ENCODE measurements at places on chromosomes 11 and 22. TPM values are rescaled to one million over a fixed set of nuclear protein-coding genes. Genes with fewer than 3 reads are reported as not detected.

ACRV1 gene
- total RNA-seq = 0.55 TPM

TBX1 gene
- 5.9 TPM for total RNA-seq

TUBGCP6 gene
- 62.0 TPM for total RNA-seq

MS4A7 gene
- total RNA-seq = not detected

GRCh38 chr22:36546092-36546804 lies 17.3 kb upstream of the EIF3D start:
- peak; percentile 27 for DNase-seq

DNA sequence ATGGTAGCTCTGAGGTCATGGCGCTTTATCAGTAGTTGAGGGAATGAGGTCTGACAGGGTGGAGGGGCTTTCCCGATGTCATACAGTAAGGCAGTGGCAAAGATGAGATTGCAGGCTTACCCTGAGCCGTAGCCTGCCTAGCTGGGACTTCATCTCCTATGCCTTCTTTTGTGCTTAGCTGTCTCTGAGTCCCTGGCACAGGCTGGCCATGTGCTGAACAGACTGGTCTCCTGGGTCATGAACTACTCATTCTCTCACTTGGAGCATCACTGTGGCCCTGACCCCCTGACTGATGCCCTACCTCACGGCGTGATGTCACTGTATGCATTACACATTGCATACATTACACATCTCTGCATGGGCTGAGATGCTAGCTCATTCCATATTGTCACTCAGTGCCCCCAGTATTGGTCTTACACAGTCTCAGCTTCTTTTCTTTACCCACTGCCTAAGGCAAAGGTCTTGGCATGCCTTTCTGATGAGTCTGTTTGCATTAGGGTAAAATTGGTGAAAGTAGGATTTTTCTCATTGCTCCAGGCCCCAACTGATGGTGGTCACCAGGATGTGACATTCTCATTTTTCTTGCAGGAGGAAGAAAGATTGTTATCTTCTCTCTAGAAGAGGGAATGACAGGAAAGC lies 389.4 kb upstream of the CADM1 start:
- no peak for DNase-seq

DNA sequence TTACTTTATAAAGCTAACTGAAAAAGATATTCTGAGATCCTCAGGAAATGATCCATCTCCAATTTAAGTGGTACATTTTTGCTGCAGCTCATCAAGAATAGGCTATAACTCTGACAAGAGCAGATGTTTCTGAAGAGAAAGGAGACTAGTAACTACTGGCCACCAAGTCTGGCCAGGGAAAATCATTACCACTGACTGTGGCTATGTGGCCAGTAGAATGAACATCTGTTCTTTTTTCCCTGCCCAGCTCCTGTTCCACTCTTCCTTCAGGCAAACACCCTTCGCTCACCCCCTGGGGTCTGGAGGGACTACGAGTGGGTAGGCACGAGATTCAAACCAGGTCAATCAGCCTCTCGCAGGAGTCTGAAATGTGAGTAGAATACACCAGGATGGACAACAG lies 23.9 kb downstream of the TMEM123 start:
- DNase-seq = no peak

DNA sequence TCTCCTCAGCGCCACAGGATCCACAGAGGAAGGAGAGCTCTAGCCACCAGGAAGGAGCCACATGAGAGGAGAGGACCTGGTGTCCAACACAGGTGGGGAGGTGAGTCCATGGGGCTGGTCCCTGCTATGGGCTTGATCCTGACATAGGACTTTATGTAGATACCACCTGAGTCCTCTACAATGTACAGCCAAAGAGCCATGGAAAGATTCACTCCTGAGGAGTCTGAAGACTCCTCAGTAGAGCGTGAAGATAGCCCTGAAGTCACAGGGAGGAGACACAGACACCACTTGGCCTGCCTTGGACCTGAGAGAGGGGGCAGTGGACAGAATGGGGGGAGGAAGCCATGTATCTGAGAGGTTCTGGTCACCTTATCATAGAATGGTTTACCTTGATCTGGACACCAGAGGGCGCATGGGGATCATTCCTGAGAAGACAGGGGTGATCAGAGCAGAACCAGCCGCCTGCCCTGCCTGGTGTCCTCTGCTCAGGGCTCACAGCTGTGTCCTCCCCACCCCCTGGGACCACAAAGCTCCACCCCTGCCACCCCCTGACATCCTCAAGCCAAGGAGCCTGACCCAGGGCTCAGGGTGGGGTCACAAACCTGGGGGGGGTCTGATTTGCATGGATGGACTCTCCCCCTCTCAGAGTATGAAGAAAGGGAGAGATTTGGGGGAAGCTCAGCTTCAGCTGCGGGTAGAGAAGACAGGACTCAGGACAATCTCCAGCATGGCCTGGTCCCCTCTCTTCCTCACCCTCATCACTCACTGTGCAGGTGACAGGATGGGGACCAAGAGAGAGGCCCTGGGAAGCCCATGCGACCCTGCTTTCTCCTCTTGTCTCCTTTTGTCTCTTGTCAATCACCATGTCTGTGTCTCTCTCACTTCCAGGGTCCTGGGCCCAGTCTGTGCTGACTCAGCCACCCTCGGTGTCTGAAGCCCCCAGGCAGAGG lies 77.0 kb downstream of the ZNF280B start:
- peak; percentile 51 for DNase-seq

DNA sequence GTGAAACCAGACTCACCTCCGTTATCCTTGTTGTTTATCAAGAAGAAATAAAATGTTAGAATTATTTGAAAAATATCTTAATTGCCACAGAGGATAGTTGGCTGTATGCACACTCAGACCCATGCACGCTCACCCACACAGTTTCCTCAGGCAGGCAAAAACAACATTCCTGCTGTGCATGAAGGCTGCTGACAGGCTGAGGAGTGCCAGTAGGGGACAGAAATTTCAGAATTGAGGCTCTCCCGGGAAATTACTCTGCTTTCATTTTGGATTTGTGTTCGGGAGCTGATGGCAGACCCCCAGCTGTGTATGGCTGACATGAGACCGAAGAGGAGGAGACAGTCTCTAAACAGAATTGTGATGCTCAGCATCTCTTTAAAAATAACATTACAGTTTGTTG lies 87.5 kb downstream of the AMOTL1 start:
- no peak for DNase-seq

DNA sequence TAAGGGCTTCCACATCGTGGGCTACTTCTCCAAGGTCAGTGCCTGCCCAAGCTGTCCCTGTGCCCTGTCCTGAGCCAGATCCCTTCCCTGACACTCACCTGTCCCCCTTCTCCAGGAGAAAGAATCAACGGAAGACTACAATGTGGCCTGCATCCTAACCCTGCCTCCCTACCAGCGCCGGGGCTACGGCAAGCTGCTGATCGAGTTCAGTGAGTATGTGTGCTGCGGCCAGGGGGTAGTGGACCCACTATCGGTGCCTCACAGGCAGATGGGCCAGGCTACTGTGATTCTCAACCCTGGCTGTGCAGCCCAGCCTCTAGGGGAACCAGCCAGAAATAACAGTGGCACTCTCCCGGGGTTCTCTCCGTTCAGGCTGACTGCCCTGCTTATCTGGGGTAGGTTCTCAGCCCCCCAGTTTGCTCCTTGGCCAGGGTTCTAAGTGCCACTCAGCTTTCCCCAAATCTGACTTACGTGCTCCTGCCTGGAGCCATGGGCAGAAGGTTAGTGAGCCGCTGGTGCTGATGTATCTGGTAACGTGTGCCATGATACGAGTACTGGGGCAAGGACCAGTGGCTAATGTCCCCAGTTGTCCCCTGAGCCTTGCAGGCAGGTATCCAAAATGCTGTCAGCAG lies 3.7 kb downstream of the RNASEH2C start:
- DNase-seq = no peak

DNA sequence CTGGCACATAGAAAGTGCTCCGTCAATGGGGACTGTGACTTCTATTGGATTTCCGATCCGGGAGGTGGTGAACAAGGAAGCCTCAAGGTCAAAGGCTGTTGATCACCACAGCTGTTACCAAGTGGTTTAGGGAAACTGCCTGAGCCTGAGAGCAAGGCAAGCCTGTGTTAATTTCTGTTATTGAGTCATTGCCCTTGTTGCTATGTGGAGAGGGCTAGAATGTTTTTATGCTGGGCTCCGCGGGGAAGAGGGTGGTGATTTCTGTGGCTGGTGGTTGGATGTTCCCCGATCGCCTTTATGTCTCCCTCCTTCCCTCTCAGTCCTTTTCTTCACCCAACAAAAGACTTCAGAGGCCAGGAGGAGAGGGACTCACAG lies 108.5 kb upstream of the ALX4 start:
- DNase-seq = no peak

- DNase-seq = no peak
These were observed 45.8 kb downstream of the LRRC32 start for GRCh38 chr11:76624500-76625379.

- no peak for DNase-seq
These were observed 15.0 kb upstream of the TRIM44 start for GRCh38 chr11:35647421-35648093.

GRCh38 chr11:62958547-62959421 lies 26.0 kb downstream of the SLC22A6 start:
- no peak for DNase-seq

- DNase-seq = peak; percentile 20
These were observed 147.6 kb downstream of the FBXO7 start for GRCh38 chr22:32622004-32622743.

DNA sequence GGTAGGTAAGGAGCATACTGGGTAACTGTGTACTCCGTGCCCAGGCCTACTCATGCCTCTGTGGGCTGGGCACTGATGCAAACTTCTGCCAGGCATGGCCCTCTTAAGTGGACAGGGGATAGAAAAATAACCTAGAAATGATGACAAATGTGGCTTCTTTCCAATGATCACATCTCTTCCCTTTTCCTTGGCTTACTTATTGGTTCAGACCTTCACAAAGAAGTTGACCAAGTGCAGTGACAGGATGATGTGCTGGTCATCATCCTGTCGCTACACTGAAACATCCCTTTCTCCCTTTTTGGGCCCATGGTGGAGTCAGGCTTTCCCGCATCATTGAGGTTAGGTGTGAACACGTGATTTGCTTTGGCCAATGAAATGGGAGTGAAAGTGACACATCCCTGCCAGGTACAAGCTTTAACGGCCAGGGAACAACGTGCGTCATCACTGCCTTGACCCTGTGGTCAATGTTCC lies 31.8 kb upstream of the APOBEC3A start:
- no peak for DNase-seq

GRCh38 chr11:102196351-102196750 lies 86.1 kb downstream of the YAP1 start:
- no peak for DNase-seq

DNA sequence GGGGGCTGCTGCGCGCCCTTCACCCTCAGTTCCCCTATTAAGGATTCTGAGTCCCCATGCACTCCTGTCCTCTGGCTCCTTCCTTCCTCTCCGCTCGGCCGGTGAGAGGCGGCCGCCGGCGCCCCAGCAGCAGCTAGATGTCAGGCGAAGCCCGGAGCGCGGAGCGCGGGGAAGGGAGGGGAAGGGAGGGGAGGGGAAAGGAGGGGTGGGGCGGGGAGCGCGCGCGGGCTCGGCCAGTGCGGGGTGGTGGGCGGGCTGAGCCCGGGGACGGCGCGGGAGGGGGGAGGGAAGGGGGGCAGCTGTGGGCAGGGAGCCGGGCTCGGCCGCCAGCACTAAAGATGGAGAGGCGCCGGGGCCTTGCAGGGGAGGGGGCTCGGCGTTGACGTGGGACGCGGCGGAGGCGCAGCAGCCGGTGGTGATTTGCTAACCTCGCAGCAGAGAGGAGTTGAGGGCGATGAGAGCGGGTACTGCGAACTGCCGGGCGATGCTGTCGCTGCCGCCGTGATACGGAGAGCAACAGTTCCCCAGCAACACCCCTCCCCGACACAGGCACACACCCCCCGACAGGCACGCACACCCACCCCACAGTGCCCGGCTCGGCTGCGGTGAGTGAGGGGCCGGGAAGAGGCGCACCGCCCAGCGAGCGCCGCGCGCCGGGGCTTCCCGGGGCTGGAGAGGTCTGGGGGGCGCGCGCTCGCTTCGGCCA lies at the start of gene ZBTB16:
Gene ZBTB16 (plus strand): TSS at position 434 of the 706 bp plus-strand sequence. CDS start 3,590 bp downstream, outside the sequence.
- peak; percentile 73 for DNase-seq

GRCh38 chr22:17786435-17787161 lies 12.3 kb upstream of the BID start:
- no peak for DNase-seq

- DNase-seq = peak; percentile 73
These were observed 5.2 kb downstream of the FXYD2 start for GRCh38 chr11:117819096-117820040.

- no peak for DNase-seq
These were observed 666 bp upstream of the OVOL1 start for GRCh38 chr11:65786008-65786785.

DNA sequence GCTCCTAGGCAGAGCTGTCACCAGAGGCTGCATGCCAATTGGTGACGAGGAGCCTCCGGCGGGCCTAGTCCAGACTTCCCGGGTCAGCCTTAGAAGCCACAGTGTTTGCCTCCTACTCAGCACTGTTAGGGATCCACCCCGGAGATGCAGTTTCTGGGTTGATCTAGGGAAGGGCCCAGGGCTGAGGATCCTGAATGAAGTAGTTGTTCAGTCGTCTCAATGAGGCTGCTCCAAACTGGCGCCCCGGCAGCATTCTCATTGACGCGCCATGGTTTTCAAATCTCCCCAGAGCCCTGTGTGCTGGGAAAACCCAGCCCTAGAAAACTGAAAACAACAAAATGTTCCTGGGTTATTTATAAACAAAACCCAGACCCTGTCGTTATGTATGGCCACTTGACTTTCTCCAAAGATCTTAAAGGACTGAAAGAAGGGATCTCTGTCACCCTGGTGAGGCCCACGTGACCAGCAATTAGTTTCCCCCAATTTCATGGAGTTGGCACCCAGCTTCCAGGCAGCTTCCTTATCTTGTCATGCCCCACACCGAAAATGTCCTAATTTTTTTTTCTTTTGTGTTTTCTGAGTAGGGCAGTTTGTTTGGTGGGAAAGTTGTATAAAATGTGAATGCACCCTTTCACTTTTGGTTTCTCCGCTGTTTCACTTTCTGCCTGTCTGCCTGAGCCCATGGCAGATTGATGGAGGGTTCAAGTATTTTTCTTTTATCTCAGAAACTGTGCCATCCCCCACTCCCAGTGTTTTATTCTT lies 2.0 kb upstream of the EHD1 start:
- DNase-seq = no peak

DNA sequence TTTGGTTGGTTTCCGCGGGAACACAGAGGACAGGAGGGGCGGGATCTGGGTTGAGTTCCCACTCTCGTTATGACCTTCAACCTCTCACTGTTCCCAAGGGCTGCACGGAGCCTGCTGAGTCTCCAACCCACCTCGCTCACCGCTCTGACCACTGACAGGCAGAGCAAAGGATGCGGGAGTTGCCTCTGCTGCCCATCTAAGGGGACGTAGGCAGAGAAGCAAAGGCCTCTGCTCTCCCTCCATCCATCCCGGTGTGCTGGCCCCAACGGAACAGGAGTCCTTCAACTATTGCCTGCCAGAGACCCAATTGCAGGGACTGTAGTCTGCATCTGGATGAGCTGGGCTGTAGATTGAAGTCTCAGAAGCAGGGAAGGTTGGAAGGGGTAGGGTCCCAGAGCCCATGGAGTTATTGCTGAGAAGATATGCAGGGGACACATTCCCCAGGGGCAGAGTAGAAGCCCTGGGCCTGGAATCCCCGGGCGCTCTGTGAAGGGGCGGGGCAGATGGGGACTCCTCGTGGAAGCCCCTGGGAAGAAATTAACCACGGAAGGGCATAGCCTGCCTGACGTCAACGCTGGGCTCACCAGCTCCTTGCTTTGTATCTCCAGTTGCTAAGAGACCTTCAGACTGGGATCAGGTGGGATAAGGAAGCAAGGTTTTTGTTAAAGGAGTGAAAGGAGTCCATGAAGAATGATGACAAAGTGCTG lies 12.7 kb upstream of the FXYD2 start:
- no peak for DNase-seq
